ENCODE measurements at places on chromosomes 13 and 19. TPM values are rescaled to one million over a fixed set of nuclear protein-coding genes. Genes with fewer than 3 reads are reported as not detected.
A peak's percentile ranks its signal among the peaks of the same experiment; 100 is the strongest.

SPTBN4 gene
- total RNA-seq: 0.15 TPM

- DNase-seq: no peak
These were observed 69.3 kb downstream of the LHFPL6 start for GRCh38 chr13:39533651-39534150.

EXOC3L2 gene
- total RNA-seq: 1.3 TPM

GRCh38 chr13:32472194-32472621 is 44.3 kb upstream of the N4BP2L1 start:
- DNase-seq: no peak

NCAN gene
- not detected for total RNA-seq

LILRA1 gene
- total RNA-seq: not detected

DNA sequence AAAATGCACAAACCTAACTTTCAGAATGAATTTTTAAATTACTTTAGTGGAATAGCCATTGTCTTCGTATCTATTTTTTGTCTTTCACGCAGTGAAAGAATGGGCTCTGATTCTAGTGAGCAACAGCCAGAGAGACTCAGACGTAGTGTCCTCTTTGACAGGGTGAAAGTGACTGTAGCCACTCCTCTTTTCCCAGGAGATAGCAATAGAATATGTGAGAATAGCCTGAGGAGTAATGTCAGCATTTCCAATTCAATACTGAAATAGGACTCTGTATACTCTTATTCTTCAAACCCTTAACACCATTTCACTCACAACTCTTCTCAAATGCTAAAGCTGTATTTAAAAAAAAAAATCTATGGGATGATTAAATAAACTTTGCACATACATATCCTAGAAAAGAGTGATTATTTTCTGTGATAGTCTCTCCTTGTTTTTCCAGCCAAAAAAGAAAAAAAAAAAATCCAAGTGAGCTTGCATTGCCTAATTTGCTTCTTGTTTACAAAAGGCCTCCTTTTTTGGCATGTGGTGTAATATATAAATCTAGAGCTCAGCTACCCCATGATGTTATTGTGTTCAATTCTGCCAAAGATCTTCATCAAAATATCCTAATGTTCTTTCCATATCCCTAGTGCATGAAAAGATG is 626.1 kb upstream of the SLITRK6 start:
- no peak for DNase-seq

- DNase-seq: no peak
These were observed 12.7 kb upstream of the ZNF43 start for GRCh38 chr19:21848706-21849105.

GRCh38 chr13:99375738-99376080 is 68.5 kb upstream of the GPR183 start:
- DNase-seq: no peak

DNA sequence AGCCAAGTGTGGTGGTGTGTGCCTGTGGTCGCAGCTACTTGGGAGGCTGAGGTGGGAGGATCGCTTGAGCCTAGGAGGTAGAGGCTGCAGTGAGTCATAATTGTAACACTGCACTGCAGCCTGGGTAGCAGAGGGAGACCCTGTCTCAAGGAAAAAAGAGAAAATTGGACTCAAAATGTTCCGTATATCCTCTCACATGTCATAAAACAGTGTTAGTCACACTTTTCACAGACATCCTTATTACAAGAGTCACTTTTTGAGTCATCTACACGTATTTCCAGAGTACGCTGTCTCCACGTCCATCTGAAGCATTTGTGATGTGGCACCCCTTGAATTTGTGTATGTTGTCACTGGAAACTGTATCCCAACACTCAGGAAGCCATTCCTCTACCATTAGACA is 133.0 kb downstream of the SIPA1L3 start:
- no peak for DNase-seq

DNA sequence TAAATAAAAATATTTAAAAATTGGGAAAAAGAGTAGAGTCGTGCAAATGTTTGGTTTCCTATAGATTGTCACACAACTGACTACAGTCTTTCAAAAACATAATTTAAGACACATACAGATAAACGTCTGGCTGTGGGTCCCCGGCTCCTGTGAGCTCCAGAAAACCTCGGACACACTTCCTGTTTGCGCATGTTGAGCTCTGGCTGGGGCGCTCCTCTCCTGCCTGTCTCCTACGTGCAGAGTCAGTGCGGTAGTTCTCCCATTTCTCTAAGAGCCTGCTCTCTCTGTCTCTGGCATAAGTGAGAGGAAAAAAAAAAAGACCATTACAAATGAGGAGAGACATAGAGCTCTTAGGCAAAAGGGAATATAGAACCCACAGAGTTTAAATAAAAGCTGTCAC is 128.2 kb upstream of the OBI1 start:
- DNase-seq: no peak

PCDH8 gene
- total RNA-seq: not detected

- no peak for DNase-seq
These were observed at the start of gene ZFR2 for GRCh38 chr19:3868770-3869456. Gene ZFR2, minus strand, starts transcription at chr19:3869038. Its CDS starts 21 bp downstream, at chr19:3869017.

- peak; percentile 95 for DNase-seq
These were observed 13.8 kb downstream of the SH2D3A start for GRCh38 chr19:6753178-6754031.

GRCh38 chr13:33260168-33261098 is 25.1 kb downstream of the STARD13 start:
- no peak for DNase-seq

DNA sequence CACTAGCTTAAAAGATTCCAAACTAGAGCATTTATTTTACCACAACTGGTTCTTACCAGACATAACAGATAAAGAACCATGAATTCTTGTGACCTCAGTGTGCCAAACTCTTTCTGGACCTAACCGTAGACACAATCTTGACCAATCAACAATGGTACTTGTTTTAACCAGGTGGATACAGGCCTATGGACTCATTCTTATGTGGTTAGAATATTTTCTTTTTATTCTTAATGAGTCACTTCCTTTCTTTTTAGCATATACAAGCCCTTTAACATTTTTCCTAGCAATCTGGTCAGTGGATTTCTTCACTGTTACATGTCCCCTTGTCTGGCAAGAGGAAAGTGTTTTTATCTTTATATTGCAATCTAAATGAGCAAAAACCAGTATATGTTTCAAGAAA is 792.1 kb upstream of the SPRY2 start:
- DNase-seq: no peak

ATP4A gene
- not detected for total RNA-seq

KLK4 gene
- 6.4 TPM for total RNA-seq

PDX1 gene
- 0.67 TPM for total RNA-seq

- no peak for DNase-seq
These were observed 7.2 kb downstream of the IGFL2 start for GRCh38 chr19:46155237-46155636.

GRCh38 chr13:99469041-99469440 is 32.2 kb upstream of the TM9SF2 start:
- DNase-seq: no peak

- no peak for DNase-seq
These were observed 4.7 kb downstream of the SLC1A5 start for GRCh38 chr19:46783670-46784069.

DNA sequence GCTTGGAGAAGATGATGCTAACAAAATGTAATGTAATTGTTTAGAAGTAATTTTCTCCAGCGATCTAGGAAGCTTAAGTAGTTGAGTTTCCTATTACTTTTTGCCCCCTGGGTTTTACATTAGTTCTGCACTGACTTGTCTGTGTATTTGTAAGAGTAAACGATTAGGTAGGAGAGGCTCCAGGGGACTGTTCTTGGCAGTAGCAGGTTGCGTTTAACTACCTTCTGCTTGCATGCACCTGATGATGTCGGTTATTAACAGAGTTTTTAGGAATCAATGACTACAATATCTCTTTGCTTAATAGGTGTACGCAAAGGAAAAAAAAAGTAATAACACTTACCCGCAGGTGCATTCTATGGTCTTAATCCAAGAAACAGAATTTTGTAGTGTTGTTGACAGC is 18.3 kb upstream of the UGGT2 start:
- no peak for DNase-seq

DNA sequence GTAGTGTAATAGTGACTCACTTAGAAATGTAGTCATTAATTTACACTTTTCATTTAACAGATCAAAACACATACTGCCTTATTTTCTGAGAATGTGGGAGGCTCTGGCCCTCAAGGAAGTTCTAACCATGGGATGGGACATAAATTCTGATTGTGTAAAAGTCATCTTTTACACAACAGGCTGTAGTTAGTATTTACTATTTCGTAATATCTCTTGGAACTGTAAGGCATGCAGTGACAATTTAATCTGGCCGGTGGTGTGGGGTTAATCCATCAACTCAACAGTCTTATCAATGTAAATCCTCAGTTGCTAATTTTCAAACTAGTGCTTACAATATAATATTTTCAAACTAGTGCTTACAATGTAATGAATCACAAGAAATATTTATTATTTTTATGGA is 1599.2 kb downstream of the EFNB2 start:
- no peak for DNase-seq

DNA sequence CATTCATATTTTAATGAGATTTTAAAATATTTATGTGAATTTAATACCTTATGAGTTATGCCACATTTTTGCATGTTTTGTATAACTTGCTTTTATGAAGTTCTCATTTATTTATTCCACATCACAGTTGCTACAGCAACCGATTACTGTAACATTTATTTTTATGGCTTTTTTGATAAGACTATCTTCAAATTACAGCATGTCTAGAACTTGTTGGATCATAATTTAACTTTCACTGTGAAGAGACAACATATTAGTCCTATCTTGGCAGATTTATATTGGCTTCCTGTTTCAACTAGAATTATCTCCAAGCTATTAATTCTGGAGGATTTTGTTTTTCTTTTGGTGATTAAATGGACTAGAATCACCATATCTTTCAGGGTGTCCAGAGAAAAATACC is 793.7 kb upstream of the SLITRK5 start:
- no peak for DNase-seq

- peak; percentile 25 for DNase-seq
These were observed 80.1 kb downstream of the KLF5 start for GRCh38 chr13:73138638-73139491.

SULT2A1 gene
- not detected for total RNA-seq

ZNF880 gene
- 10.3 TPM for total RNA-seq

CEACAM16 gene
- total RNA-seq: not detected

DNA sequence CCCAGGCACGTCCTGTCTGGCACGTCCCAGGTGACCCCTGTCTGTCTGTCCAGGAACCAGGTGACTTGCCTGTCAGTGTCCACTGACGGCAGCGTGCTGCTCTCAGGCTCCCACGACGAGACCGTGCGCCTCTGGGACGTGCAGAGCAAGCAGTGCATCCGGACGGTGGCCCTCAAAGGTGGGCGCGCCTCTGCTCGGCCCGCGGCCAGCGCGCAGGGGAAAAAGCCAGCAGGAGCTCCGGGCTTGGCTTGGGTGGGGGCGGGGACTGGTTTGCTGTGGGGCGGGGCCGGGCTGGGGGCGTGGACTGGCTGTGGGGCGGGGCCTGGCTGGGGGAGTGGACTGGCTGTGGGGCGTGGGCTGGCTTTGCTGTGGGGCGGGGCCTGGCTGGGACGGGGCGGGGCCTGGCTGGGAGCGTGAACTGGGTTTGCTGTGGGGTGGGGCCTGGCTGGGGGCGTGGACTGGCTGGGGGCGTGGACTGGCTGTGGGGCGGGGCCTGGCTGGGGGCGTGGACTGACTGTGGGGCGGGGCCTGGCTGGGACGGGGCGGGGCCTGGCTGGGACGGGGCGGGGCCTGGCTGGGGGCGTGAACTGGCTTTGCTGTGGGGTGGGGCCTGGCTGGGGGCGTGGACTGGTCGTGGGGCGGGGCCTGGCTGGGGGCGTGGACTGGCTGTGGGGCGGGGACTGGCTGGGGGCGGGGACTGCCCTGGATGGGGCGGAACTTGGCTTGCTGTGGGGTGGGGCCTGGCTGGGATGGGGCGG is 7.2 kb downstream of the WDR18 start:
- peak; percentile 56 for DNase-seq

DNA sequence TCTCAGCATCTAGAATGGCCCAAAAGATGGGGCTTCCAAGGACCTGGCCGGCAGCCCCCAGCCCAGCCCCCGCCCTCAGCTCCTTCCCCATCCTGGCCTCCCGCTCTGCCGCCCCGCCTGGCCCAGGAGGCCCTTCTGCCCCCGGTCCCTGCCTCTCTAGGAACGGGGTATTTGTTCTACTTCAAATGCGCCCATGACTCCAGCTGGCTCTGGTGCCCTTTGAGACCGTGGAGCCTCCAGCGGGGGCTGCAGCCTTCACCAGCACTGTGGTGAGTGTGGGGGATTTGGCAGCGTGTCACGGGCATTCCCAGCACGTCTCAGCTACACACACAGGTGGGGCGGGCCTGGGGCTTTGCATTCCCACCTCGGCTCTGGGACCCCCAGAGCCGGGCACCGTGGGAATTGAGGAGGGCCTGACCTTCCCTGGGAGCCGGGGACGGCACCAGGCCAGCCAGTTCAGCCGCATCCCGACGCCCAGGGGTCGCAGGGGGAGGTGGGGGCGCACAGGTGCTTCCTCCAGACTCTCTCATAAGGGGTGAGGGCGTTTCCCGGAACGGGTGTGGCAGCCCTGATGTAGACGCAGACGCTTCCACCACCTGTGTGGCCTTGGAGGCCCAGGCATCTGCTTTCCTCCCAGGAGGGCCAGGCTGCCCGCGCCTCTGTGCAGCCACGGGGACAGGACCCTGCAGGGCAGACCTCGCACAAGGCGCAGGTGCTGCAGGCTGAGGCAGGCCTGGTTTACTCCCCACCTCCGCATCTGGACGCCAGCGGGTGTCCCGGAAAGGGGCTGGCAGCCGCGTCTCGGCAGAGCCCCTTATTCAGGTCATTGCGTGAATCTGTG is 947 bp downstream of the ATP4B start:
- DNase-seq: no peak

GRCh38 chr13:95032121-95032520 is 269.1 kb downstream of the ABCC4 start:
- no peak for DNase-seq

CADM4 gene
- 4.9 TPM for total RNA-seq

Measured in left colon (tissue), 2 donors.